ENCODE measurements at places on chromosomes 1 and 21. TPM values are rescaled to one million over a fixed set of nuclear protein-coding genes. Genes with fewer than 3 reads are reported as not detected.
A peak's percentile ranks its signal among the peaks of the same experiment; 100 is the strongest.

The HSF2BP gene
- total RNA-seq: 4.8 TPM

The FAM110D gene
- 0.63 TPM for total RNA-seq

The CELA2A gene
- total RNA-seq: not detected

The DIO1 gene
- total RNA-seq: not detected

The SPRR2E gene
- total RNA-seq: not detected

The LCE2A gene
- total RNA-seq: 9.9 TPM

The LRRN2 gene
- not detected for total RNA-seq

DNA sequence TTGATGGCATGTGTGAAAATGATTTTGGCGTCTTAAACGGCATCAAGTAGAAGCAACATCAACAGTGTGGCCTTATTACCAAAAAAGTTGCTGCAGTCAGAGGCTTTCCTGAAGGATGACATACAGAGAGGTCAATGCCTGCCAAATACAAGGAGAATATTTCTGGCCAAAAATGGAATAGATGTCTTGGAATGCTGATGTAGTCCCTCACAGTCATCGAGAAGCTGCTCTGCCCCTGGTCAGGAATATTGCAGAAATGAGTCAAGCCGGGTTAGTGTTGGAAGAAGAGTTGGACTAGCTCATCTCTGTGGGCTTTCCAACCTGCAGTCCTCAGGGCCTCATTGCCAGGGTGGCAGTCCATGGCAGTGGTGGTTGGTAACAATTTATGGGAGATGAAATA is 42.1 kb downstream of the NOS1AP start:
- no peaks in the 10 kb centered on the region for H3K36me3 ChIP-seq
- H3K27me3 ChIP-seq: no peaks in the 10 kb centered on the region
- no peak overlapping the region for H3K4me3 ChIP-seq
- H3K27ac ChIP-seq: peak overlapping the region; percentile 42
- H3K4me1 ChIP-seq: peaks cover 13% of the 10 kb centered on the region

GRCh38 chr1:21217812-21218596 is 41.3 kb upstream of the EIF4G3 start:
- H3K4me1 ChIP-seq: no peaks in the 10 kb centered on the region
- no peaks in the 10 kb centered on the region for H3K27me3 ChIP-seq
- no peak overlapping the region for H3K4me3 ChIP-seq
- no peak overlapping the region for H3K27ac ChIP-seq

- H3K27me3 ChIP-seq: no peaks in the 10 kb centered on the region
- no peak for DNase-seq
- no peak overlapping the region for H3K27ac ChIP-seq
- no peak overlapping the region for H3K4me3 ChIP-seq
- peaks cover 9% of the 10 kb centered on the region for H3K4me1 ChIP-seq
Observed at GRCh38 chr1:24263211-24263610, 55.9 kb upstream of the GRHL3 start.

GRCh38 chr1:966135-966703 is at the start of gene PLEKHN1:
TSS of gene PLEKHN1 (plus strand) at chr1:966482. CDS start at chr1:966532, 50 bp downstream.
- 0 out of 2 replicates have a peak, but pooled peaks cover 9% of the 10 kb centered on the region for H3K4me1 ChIP-seq
- DNase-seq: peak; percentile 75
- peak within 1 kb of the TSS; percentile 67 for H3K27ac ChIP-seq
- peak within 1 kb of the TSS; percentile 75 for H3K4me3 ChIP-seq
- H3K36me3 ChIP-seq: no peaks in the 10 kb centered on the region

- H3K27ac ChIP-seq: no peak overlapping the region
- H3K36me3 ChIP-seq: no peaks in the 10 kb centered on the region
- no peaks in the 10 kb centered on the region for H3K27me3 ChIP-seq
- H3K4me3 ChIP-seq: no peak overlapping the region
Observed at GRCh38 chr1:9621032-9621431, 30.5 kb upstream of the PIK3CD start.

DNA sequence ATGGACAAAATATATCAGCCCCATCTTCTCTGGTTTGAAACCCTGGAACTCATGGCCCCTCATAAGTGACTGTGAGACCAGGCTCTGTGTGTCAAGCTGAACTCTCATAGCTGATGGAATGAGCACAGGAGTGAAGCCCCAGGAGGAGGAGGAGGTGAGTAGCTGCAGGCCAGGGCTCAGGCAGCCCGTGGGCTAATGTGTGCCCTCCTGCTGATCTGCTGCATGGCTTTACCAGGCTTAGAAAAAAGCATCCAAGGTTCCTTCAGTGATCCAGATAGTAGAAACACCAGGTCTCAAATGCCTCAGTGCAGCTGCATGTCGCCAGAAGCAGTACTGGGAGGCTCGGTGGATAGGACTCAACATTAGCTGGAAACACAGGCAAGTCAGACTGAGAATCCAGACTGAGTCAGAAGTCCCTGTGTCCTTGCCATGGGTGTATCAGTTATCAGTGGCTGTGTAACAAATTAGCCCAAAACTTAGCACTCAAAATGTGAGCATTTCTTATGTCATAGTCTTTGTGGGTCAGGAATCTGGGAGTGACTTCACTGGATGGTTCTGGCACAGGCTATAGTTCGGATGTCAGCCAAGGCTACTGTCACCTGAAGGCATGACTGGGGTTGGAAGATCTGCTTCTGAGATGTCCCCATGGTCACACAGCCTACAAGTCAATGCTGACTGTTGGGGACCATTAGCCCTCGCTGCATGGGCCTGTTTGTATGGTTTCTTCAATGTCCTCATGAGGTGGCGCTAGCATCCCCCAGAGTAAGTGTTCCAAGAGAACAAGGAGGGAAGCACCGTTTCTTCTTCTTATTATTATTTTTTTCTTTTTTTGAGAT is 255.4 kb upstream of the IRF2BP2 start:
- peaks cover 25% of the 10 kb centered on the region for H3K4me1 ChIP-seq
- H3K4me3 ChIP-seq: no peak overlapping the region
- DNase-seq: no peak
- no peaks in the 10 kb centered on the region for H3K27me3 ChIP-seq
- peak overlapping the region; percentile 34 for H3K27ac ChIP-seq
- H3K36me3 ChIP-seq: no peaks in the 10 kb centered on the region

- no peaks in the 10 kb centered on the region for H3K4me1 ChIP-seq
- H3K36me3 ChIP-seq: no peaks in the 10 kb centered on the region
- peaks cover 47% of the 10 kb centered on the region for H3K27me3 ChIP-seq
- H3K4me3 ChIP-seq: no peak overlapping the region
Observed at GRCh38 chr1:229985613-229986010, 81.4 kb upstream of the GALNT2 start.

DNA sequence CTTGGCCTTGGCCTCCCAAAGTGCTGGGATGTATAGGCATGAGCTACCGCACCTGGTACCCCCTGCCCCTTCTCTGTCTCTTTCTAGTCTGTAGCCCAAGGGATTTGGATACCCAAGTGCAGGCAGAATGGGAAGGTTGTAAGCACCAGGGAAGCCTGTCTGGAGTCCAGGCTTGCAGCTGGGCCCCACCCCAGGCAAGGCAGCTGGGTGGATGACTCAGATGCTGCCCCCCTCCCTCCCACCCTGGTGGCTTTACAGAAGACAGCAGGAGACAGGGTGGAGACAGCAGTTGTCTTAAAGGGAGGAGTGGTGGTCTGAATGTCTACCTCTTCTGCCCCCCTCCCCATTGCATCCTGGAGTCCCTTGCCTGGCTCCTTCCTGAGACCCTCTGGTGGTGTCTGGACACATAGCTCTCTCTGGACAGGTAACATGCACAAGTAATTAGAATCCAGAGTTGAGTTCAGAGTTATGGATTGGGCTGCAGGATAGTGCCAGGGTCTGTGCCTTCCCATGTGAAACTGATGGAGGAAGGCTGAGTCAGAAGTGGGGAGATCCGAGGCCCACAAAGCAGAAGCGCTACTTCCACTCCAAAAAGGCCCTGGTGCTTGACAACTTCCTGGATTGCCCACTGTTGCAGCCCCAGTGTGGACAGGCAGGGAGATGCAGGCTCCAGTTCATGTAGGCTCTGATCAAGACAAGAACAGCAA is 5.1 kb downstream of the LMNA start:
- H3K27ac ChIP-seq: peak overlapping the region; percentile 100
- peaks cover 14% of the 10 kb centered on the region for H3K36me3 ChIP-seq
- H3K4me1 ChIP-seq: peaks cover 54% of the 10 kb centered on the region
- DNase-seq: peak; percentile 91
- H3K27me3 ChIP-seq: no peaks in the 10 kb centered on the region

- H3K27ac ChIP-seq: no peak overlapping the region
- peaks cover 4% of the 10 kb centered on the region for H3K27me3 ChIP-seq
- no peak for DNase-seq
- H3K4me1 ChIP-seq: no peaks in the 10 kb centered on the region
Observed at GRCh38 chr1:112312315-112312714, 83.7 kb upstream of the CTTNBP2NL start.
